Activated T-cell treated with anti-CD3 and anti-CD28 coated beads, Interleukin-2, amount 50 U/mL, for 72 hours (primary cell): ENCODE measurements at places on chromosomes 6 and 20. TPM values are rescaled to one million over a fixed set of nuclear protein-coding genes. Genes with fewer than 3 reads are reported as not detected.
A peak's percentile ranks its signal among the peaks of the same experiment; 100 is the strongest.

The LST1 gene
- total RNA-seq: 24.6 TPM

The SIRPA gene
- total RNA-seq: 0.22 TPM

The POU5F1 gene
- total RNA-seq: not detected

The NKX2-4 gene
- not detected for total RNA-seq

The DCDC2 gene
- total RNA-seq: not detected

The C20orf144 gene
- 0.17 TPM for total RNA-seq

The PARD6B gene
- total RNA-seq: 4.3 TPM

The SRSF12 gene
- 0.23 TPM for total RNA-seq

The POLR1C gene
- total RNA-seq: 39.1 TPM

DNA sequence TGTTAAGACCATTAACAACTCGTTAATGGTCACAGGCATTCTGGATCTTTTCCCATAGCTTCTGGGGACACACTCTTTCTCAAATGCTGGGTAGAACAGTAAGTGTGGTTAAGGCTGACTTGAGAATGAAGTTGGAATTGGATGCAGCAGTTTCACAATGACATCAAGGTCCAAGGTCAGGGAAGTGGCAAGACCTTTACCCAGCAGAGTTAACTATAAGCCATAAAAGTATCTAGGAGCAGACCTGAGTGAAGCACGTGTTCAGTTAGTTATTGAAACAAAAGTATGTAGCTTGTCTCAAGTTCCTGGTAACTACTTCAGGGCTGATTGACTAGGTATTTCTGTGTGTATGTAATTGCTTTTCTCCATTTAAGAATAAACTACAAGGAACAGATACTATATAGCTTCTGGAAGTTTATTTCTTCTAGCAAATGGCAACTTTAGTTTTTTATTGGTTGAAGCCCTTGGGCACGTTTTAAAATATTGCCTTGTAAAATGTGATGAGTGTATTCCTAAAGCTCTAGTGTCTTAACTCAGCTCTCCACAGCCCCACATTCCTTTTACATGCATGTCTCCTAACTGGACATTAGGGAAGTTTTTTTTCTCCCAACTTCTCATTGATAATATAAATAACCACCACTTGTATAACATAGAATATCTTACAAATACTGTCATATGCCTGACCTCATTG, 479.0 kb upstream of the CITED2 start:
- H3K27ac ChIP-seq: no peak overlapping the region
- no peak overlapping the region for H3K4me3 ChIP-seq
- H3K36me3 ChIP-seq: no peaks in the 10 kb centered on the region
- no peak for DNase-seq

DNA sequence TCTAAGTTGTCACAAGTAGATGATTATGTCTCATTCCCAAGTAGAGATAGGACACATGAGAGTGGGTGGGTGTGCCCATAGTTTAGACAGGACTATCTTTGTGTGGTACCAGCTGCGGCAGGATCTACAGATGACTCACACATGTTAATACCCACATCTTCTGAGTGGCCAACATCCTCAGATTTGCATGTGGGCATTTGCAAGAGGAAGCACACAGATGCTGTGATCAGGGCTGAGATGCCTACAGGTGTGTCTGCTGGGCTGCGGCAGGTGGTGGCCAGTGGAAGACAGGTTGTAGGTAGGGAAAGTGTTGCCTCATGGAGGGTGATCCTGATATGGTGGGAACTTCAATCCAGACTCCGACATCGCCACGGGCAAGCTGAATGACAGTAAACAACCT, 50.8 kb downstream of the UTRN start:
- no peaks in the 10 kb centered on the region for H3K27me3 ChIP-seq
- peaks cover 50% of the 10 kb centered on the region for H3K4me1 ChIP-seq
- H3K27ac ChIP-seq: no peak overlapping the region
- H3K4me3 ChIP-seq: peak overlapping the region; percentile 75
- DNase-seq: peak; percentile 47

DNA sequence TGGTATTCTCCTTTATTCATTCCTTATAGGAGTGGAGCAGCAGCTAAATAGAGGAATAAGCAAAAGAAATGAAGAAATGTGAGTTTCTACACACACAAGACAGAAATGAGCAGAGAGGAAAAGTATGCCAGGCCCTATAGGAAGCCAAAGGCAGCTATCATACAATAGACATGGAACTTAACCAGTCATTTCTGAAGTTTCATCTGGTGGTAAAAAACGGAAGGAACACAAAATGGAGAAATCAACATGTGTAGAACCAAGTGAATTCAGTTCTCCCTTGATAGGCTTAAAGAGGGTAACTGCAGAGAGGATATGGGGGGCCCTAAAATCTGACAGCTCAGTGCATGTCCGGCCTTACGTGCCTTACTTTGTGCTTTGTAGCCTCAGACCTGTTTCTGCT, 44.6 kb downstream of the TSBP1 start:
- no peak overlapping the region for H3K4me3 ChIP-seq
- DNase-seq: no peak
- H3K4me1 ChIP-seq: peaks cover 8% of the 10 kb centered on the region
- peaks cover 22% of the 10 kb centered on the region for H3K27me3 ChIP-seq
- H3K36me3 ChIP-seq: no peaks in the 10 kb centered on the region
- H3K27ac ChIP-seq: no peak overlapping the region

GRCh38 chr20:21685981-21686380, 19.5 kb upstream of the PAX1 start:
- H3K4me3 ChIP-seq: no peak overlapping the region
- no peaks in the 10 kb centered on the region for H3K4me1 ChIP-seq
- H3K27ac ChIP-seq: no peak overlapping the region
- H3K27me3 ChIP-seq: peaks cover 6% of the 10 kb centered on the region

GRCh38 chr6:67558985-67559384, 1076.1 kb upstream of the ADGRB3 start:
- H3K27ac ChIP-seq: no peak overlapping the region
- DNase-seq: no peak
- no peak overlapping the region for H3K4me3 ChIP-seq
- no peaks in the 10 kb centered on the region for H3K27me3 ChIP-seq

DNA sequence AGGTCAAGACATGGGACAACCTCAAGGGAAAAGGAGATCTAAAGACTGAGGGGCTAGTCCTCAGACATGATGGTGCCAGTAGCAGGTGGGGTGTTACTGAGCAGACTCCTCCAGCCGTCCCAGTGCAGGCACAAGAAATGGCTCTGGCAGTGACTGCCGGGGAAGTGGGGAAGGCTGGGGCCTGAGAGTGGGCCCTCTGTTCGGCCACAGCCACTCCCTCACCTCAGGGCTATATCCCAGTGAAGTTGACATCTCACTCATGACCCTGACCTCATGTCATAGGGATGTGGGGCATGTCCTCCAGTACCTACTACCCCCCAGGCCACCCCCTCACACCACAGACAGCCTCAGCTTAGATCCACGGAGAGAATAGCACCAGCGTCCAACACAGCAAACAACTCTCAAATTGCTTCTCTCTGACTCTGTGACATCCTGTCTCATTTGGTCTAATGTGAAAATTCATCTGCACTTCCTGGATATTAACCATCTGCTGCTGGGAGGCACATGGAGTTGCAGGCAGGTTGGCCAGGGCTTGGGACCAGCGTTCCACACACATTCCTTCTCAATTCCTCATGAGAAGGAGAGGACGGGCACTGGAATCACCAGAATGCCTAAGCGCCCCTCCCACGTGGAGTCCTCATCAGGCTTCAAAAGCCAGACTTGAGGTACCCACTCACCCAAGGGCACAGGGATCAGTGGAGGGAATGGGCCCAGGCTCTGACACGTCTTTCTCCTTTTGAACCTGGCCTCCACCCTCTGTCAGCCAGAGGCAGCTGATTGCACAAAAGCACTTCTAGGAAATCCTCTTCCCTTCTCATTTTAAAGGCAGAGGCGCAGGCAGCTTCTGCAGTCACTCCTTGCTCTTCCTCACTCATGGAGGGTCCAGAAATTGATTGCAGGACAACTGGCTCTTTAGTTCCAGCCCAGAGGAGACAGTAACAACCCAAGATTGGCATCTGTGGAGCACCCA, 163.6 kb upstream of the CST7 start:
- H3K4me3 ChIP-seq: no peak overlapping the region
- H3K36me3 ChIP-seq: no peaks in the 10 kb centered on the region
- no peak overlapping the region for H3K27ac ChIP-seq
- DNase-seq: no peak
- peaks cover 1% of the 10 kb centered on the region for H3K4me1 ChIP-seq

DNA sequence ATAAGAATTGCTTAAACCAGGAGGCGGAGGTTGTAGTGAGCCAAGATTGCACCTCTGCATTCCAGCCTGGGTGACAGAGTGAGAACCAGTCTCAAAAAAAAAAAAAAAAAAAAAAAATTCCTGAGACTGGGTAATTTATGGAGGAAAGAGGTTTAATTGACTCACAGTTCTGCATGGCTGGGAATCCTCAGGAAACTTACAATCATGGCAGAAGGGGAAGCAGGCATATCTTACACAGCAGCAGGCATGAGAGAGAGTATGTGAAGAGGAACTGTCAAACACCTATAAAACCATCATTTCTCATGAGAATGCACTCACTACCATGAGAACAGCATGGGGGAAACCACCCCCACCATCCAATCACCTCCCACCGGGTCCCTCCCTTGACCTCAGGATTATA, 1.8 kb upstream of the FKBP1A start:
- H3K27ac ChIP-seq: no peak overlapping the region
- H3K36me3 ChIP-seq: peaks cover 3% of the 10 kb centered on the region

- H3K36me3 ChIP-seq: peaks cover 5% of the 10 kb centered on the region
- no peak overlapping the region for H3K4me3 ChIP-seq
- H3K4me1 ChIP-seq: peaks cover 35% of the 10 kb centered on the region
- DNase-seq: no peak
- H3K27me3 ChIP-seq: no peaks in the 10 kb centered on the region
These were observed 4.7 kb downstream of the ZMYND8 start for GRCh38 chr20:47351643-47352331.

GRCh38 chr6:117079951-117080350, 185.4 kb upstream of the VGLL2 start:
- no peaks in the 10 kb centered on the region for H3K27me3 ChIP-seq
- no peak overlapping the region for H3K27ac ChIP-seq
- H3K36me3 ChIP-seq: no peaks in the 10 kb centered on the region
- H3K4me1 ChIP-seq: no peaks in the 10 kb centered on the region
- DNase-seq: no peak

DNA sequence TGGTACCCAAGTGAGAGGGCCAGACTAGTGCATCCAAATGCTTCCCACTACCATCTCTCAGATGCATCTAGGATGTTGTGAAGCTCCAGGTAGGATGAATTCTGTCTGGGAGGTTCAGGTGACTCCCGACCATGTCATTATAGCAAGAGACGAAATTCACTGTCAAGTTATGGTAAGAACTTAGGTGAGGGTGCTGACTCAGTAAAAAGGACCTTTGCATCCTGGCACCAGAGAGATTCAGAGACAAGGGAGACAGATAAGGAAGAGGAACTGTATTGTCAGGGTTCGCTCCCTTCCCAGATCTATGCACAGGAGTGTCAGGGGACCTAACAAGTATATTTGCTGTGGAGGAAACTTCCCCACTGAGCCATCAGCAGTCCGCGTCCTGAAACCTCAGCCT, 11.2 kb upstream of the PRIM2 start:
- peaks cover 22% of the 10 kb centered on the region for H3K27me3 ChIP-seq
- DNase-seq: no peak
- H3K4me1 ChIP-seq: no peaks in the 10 kb centered on the region

- H3K4me1 ChIP-seq: peaks cover 21% of the 10 kb centered on the region
- H3K27ac ChIP-seq: peak overlapping the region; percentile 97
- DNase-seq: no peak
- no peaks in the 10 kb centered on the region for H3K36me3 ChIP-seq
These were observed 23.5 kb upstream of the RNF24 start for GRCh38 chr20:4038676-4039370.

DNA sequence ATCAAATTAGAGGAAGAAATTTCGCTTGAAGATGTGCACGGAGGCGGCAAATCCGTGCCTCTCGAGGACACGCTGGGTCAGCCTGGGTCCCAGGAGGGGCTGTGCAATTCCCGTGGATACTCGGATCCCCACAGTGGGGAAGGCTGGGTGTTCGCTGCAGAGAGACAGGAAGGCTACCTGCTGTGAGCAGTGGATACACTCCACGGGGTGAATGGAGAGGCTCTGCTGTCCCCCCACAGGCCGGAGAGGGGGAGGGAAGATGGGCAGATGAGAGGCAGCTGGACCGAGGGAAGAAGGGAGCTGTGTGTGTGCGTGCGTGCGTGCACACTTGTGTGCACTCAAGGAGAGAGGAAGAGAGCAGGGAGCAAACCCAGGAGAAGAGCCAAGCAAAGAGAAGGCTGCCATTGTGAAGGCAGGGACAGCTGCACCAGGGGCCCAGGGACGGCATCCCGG, 57.3 kb downstream of the SULF2 start:
- no peak for DNase-seq
- H3K27me3 ChIP-seq: no peaks in the 10 kb centered on the region
- peak overlapping the region; percentile 91 for H3K27ac ChIP-seq

- H3K4me1 ChIP-seq: peaks cover 25% of the 10 kb centered on the region
- no peak overlapping the region for H3K27ac ChIP-seq
- no peak for DNase-seq
- no peaks in the 10 kb centered on the region for H3K36me3 ChIP-seq
- H3K27me3 ChIP-seq: peaks cover 18% of the 10 kb centered on the region
These were observed 89.0 kb downstream of the CD40 start for GRCh38 chr20:46206992-46207549.

GRCh38 chr20:25319241-25320034, 71.2 kb downstream of the ABHD12 start:
- H3K27me3 ChIP-seq: no peaks in the 10 kb centered on the region
- H3K4me1 ChIP-seq: peaks cover 15% of the 10 kb centered on the region

DNA sequence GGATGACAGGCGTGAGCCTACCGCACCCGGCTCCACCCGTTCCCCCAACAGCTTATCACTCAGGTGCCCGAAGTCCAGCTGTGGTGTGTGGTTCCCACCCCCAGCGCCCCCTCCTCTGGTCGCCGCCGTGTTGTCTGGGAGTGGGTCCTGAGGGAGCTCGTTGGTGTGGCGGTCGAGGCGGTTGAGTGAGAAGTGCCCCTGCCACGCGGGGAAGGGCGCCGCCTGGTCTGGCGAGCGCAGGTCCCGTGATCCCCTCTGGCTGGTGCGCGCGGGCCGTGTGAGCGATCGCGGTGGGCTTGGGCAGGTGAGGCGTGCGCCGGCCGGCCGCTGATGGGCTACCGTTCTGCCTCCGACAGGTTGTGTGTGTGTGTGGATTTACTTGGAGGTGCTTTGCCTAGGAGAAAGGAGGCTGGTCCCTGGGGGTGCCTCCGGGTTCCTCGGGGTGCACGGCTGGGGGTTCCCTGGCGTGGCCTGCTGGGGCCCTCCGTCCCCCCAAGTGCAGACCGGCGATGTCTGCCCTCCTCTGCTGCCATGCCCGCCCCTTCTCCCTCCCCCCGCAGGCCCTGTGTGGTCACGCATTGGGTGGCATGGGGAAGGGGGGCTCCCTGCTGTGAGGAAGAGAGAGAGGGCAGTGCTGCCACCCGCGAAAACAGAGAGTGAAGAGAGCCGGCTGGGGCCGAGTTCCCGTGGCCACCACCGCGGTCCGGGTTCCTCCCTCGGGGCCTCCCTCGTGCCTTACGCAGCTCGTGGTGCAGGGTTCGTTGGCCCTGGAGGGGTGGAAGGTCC, 336.0 kb upstream of the DEFB115 start:
- H3K36me3 ChIP-seq: peaks cover 19% of the 10 kb centered on the region
- no peaks in the 10 kb centered on the region for H3K27me3 ChIP-seq
- no peak overlapping the region for H3K27ac ChIP-seq
- H3K4me3 ChIP-seq: no peak overlapping the region

- no peak overlapping the region for H3K27ac ChIP-seq
- H3K27me3 ChIP-seq: no peaks in the 10 kb centered on the region
- H3K4me1 ChIP-seq: peaks cover 8% of the 10 kb centered on the region
- H3K36me3 ChIP-seq: no peaks in the 10 kb centered on the region
- H3K4me3 ChIP-seq: no peak overlapping the region
These were observed 592.7 kb upstream of the NRSN1 start for GRCh38 chr6:23533311-23533710.

- H3K4me1 ChIP-seq: no peaks in the 10 kb centered on the region
- no peak for DNase-seq
- H3K27me3 ChIP-seq: no peaks in the 10 kb centered on the region
- H3K27ac ChIP-seq: no peak overlapping the region
These were observed 233.8 kb downstream of the BCKDHB start for GRCh38 chr6:80340280-80340679.
